ENCODE measurements at places on chromosomes 2 and 18. TPM values are rescaled to one million over a fixed set of nuclear protein-coding genes. Genes with fewer than 3 reads are reported as not detected.

Gene MOCOS
- 0.37 TPM for polyA plus RNA-seq

- no peak for DNase-seq
- H3K36me3 ChIP-seq: peaks cover 5% of the 10 kb centered on the region
- no peaks in the 10 kb centered on the region for H3K27me3 ChIP-seq
- peaks cover 9% of the 10 kb centered on the region for H3K4me1 ChIP-seq
These were observed 31.0 kb downstream of the EIF2AK3 start for GRCh38 chr2:88596141-88596830.

DNA sequence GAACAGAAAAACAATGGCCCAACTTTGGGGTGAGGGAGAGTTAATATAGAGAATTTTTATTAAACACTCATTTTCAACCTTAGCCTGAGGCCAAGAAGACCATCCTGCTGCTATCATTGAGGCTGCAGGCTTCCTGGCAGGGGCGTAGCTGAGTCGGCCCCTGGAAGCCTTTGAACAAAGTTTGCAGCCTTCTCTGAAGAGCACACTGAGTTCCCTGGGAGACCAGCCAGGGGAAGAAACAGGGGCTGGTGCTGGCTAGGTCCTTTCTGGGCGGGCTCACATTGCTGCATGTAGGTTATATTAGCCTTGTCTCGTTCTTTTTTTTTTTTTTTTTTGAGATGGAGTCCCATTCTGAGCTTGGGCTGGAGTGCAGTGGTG lies 126.8 kb upstream of the HS6ST1 start:
- peaks cover 12% of the 10 kb centered on the region for H3K4me1 ChIP-seq
- no peak overlapping the region for H3K4me3 ChIP-seq
- DNase-seq: no peak
- no peaks in the 10 kb centered on the region for H3K36me3 ChIP-seq
- no peak overlapping the region for H3K27ac ChIP-seq

- H3K27ac ChIP-seq: no peak overlapping the region
- no peak for DNase-seq
- H3K4me3 ChIP-seq: peak overlapping the region; percentile 75
- peaks cover 48% of the 10 kb centered on the region for H3K4me1 ChIP-seq
- peaks cover 42% of the 10 kb centered on the region for H3K36me3 ChIP-seq
- H3K27me3 ChIP-seq: no peaks in the 10 kb centered on the region
These were observed 1.5 kb downstream of the XRCC5 start for GRCh38 chr2:216110620-216111019.

DNA sequence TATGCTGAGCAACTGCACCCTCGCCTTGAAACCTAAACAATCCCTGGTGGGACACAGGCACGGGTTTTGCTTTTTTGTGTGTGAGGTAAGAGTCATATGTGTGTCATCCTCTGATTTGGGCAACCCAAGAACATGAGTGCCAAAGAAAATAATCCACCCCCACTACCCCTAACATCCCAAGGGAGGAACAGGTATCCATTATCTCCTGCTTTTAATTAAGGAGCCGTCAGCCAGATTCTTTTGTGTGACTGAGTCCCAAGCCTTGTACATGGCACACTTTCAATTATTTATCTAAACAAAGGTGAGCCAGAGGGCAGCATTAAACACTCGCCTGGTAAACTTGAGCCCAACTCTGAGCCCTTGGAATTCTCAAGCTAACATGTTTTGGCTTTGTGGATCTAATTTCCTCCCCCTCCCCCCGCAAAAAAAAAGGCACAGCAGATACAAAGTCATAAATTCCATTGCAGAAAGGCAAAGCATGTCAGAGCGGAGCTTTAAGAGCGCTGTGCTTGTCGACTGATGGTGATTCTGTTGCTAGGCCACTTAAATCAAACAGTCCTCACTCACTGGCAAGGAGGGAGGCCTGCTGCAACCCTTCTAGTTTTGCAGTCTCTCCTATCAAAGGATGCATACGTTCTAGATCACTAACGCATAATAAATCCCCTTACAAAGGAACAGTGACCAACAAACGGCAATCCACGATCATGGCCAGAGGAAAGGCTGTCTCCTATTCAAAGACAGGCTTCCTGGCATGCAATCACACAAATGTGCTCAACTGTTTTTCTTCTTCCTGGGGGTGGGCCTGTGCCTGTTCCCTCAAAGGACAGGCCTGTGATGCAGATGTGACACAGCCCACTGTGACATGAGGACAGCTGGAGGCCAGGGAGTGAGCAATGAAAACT lies 143.5 kb upstream of the LMAN1 start:
- DNase-seq: peak; percentile 50
- H3K27me3 ChIP-seq: no peaks in the 10 kb centered on the region
- H3K27ac ChIP-seq: peak overlapping the region; percentile 89
- H3K4me3 ChIP-seq: no peak overlapping the region

- peak overlapping the region; percentile 91 for H3K27ac ChIP-seq
- peaks cover 48% of the 10 kb centered on the region for H3K4me1 ChIP-seq
- H3K27me3 ChIP-seq: no peaks in the 10 kb centered on the region
- peak overlapping the region; percentile 53 for H3K4me3 ChIP-seq
- H3K36me3 ChIP-seq: no peaks in the 10 kb centered on the region
- DNase-seq: no peak
These were observed 896 bp upstream of the SLC8A1 start for GRCh38 chr2:40452786-40453185.

DNA sequence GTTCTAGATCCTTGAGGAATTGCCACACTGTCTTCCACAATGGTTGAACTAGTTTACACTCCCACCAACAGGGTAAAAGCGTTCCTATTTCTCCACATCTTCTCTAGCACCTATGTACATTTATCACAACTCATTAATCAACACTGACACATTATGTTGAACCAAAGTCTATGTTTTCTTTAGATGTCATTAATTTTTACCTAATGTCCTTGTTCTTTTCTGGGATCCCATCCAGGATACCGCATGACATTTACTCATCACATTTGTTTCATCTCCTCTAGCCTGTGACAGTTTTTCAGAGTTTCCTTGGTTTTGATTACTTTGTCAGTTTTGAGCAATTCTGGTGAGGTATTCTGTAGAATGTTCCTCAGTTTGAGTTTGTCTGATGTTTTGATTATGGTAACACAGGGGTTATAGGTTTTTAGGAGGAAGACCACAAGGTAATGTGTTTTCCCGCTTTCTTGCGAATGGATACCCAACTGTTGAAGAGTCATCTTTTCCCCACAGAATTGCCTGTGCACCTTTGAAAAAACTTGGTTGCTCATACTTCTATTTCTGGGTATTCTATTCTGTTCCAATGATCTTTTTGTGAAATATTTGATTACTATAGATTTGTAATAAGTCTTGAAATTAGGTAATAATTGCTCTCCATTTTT lies 3.0 kb upstream of the UGT1A9 start:
- no peak overlapping the region for H3K4me3 ChIP-seq
- no peaks in the 10 kb centered on the region for H3K27me3 ChIP-seq
- no peaks in the 10 kb centered on the region for H3K36me3 ChIP-seq
- DNase-seq: no peak

- DNase-seq: no peak
- peaks cover 3% of the 10 kb centered on the region for H3K4me1 ChIP-seq
These were observed 72.5 kb downstream of the SH3BP4 start for GRCh38 chr2:235024191-235024860.

- DNase-seq: no peak
- H3K4me1 ChIP-seq: no peaks in the 10 kb centered on the region
- peaks cover 24% of the 10 kb centered on the region for H3K36me3 ChIP-seq
- H3K27me3 ChIP-seq: no peaks in the 10 kb centered on the region
These were observed 59.8 kb downstream of the NOL10 start for GRCh38 chr2:10629819-10630532.

- DNase-seq: no peak
- H3K4me1 ChIP-seq: no peaks in the 10 kb centered on the region
- no peaks in the 10 kb centered on the region for H3K27me3 ChIP-seq
- H3K27ac ChIP-seq: no peak overlapping the region
- H3K4me3 ChIP-seq: no peak overlapping the region
- no peaks in the 10 kb centered on the region for H3K36me3 ChIP-seq
These were observed 437.5 kb upstream of the NXPH2 start for GRCh38 chr2:139217641-139218040.

DNA sequence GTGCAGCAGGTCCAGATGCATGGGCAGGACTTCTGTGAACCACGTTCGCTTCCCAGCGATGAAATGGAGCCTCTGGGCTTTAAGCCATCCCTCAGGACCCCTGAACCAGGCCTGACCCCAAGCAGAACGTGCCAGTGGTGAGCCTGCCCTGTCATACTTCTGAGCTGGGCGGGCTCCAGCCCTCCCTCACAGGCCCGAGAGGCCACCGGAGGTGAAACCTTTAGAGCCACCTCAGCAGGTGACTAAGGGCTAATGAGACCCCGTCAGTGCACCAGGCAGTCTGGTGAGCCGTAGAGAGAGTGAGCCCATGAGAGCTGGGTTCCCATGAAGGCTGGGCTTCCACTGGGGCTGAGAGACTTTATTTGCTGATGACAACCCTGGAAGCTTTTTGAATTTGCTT lies 8.9 kb upstream of the MAL start:
- no peaks in the 10 kb centered on the region for H3K36me3 ChIP-seq
- no peak for DNase-seq
- no peaks in the 10 kb centered on the region for H3K27me3 ChIP-seq
- no peaks in the 10 kb centered on the region for H3K4me1 ChIP-seq
- H3K4me3 ChIP-seq: no peak overlapping the region

GRCh38 chr2:96233436-96233835 lies 24.8 kb upstream of the STARD7 start:
- H3K4me1 ChIP-seq: no peaks in the 10 kb centered on the region
- no peak overlapping the region for H3K27ac ChIP-seq
- no peak for DNase-seq
- no peaks in the 10 kb centered on the region for H3K27me3 ChIP-seq

Gene COL4A3
- 2.2 TPM for polyA plus RNA-seq

- no peak overlapping the region for H3K27ac ChIP-seq
- peak; percentile 59 for DNase-seq
- H3K27me3 ChIP-seq: no peaks in the 10 kb centered on the region
- H3K36me3 ChIP-seq: no peaks in the 10 kb centered on the region
These were observed 563.1 kb upstream of the PIK3C3 start for GRCh38 chr18:41391616-41392595.

DNA sequence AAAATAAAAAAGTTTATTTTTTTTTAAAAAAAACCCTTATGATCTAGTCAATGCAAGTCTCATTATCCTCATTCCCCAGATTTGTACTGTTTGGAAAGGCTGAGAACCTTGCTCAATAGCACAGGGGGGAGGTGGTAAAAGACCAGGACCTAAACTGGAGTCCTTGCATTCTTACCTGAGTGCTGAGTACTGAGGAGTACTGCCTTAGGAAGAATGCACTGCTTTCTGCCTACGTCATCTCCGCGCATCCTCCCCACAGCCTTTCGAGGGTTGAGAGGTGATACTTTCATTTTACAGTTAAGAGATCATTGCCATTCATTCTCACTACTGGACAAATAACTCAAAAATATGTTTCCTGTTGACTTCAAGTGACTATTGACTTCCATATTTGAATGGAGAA lies 73.8 kb downstream of the MAP3K20 start:
- H3K36me3 ChIP-seq: no peaks in the 10 kb centered on the region
- H3K27ac ChIP-seq: no peak overlapping the region
- no peak overlapping the region for H3K4me3 ChIP-seq
- no peak for DNase-seq
- H3K27me3 ChIP-seq: no peaks in the 10 kb centered on the region

GRCh38 chr2:98459496-98460175 lies 15.0 kb downstream of the INPP4A start:
- H3K4me1 ChIP-seq: peaks cover 50% of the 10 kb centered on the region
- no peak for DNase-seq
- no peaks in the 10 kb centered on the region for H3K36me3 ChIP-seq
- no peak overlapping the region for H3K27ac ChIP-seq
- no peak overlapping the region for H3K4me3 ChIP-seq

DNA sequence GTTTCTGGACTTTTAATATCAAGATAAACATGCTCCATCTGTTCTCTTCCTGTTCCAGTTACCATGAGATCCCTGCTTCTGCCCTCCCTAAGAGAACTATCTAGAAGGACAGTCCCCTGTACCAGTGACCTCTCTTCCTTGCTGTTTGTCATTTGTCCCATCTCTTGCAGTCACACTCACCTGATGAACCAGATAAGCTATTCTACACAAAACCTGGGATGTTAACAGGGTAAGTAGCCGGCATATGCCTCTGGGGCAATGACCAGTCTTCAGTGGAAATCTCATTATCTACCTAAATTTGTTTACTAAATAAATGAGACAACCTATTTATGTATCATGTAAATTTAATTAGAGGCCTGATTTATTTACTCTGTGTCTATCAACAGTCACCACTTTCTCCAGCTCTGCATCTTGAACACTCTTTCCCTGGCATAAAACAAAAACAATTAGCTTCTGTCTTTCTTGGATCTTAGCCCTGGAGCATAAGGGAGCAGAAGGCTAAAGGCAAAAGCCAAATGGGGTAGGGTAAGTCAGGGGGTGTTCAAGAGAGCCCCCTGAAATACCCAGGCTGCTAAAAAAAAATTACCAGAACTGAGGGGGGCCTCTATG lies 337.7 kb downstream of the ALK start:
- no peaks in the 10 kb centered on the region for H3K36me3 ChIP-seq
- no peaks in the 10 kb centered on the region for H3K4me1 ChIP-seq
- no peak overlapping the region for H3K27ac ChIP-seq
- no peak for DNase-seq

Gene RGPD8
- polyA plus RNA-seq: 1.4 TPM

Gene BCL11A
- polyA plus RNA-seq: 5.6 TPM

- DNase-seq: no peak
- H3K27me3 ChIP-seq: no peaks in the 10 kb centered on the region
- no peak overlapping the region for H3K4me3 ChIP-seq
- peaks cover 54% of the 10 kb centered on the region for H3K36me3 ChIP-seq
- no peaks in the 10 kb centered on the region for H3K4me1 ChIP-seq
These were observed 11.6 kb downstream of the TRAF3IP1 start for GRCh38 chr2:238331916-238332315.

DNA sequence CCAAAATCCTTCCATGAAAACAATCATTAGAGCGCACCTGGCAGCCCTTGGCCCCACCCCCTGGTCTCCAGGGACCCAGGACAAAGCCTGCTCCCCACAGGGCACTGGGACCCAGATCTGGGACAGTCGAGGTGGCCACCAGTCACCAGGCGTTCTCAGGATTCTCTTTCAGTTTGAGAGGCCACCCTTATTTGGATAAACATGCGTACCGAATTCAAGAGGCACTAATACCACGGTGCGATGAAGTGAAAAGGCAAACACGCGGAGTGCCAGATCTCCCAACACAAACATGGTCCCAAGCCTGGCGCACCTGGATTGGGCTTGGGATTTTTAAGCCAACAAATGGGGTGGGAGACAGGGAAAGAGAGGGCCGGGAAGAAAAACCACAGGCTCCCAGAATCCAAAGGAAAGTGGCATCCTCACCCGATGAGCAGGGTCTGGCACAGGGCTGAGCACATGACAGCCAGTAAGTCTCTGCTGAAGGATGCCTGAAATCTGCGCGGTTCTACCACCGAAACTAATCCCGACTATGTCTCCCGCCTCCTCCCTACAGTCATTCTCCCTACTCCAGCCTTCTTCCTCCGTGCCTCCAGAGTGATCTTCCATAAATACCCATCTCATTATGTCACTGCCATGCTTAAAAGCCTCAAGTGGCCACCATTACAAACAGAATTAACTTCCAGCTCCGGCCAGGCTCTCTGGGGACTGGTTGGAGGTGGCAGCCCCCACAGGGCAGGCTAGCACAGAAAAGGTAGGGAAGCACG lies 60.9 kb upstream of the KLHL29 start:
- no peaks in the 10 kb centered on the region for H3K36me3 ChIP-seq
- no peak for DNase-seq
- no peaks in the 10 kb centered on the region for H3K4me1 ChIP-seq

All from heart left ventricle (tissue), 16 donors.